ENCODE measurements at places on chromosomes 2 and 18.

GRCh38 chr18:35938562-35938961 is 33.9 kb upstream of the RMP24 start:
- DNase-seq = no peak

DNA sequence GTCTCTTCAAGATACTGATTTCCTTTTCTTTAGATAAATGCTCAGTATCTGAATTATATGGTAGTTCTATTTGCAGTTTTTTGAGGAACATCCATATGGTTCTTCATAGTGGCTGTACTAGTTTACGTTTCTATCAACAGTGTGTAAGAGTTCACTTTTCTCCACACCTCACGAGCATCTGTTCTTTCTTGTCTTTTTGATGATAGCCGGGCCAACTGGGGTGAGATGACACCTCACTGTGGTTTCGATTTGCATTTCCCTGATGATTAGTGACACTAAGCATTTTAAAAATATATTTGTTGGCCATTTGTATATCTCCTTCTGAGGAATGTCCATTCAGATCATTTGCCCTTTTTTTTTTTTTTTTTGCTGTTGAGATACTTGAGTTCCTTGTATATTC is 458.8 kb downstream of the SETBP1 start:
- no peak for DNase-seq

DNA sequence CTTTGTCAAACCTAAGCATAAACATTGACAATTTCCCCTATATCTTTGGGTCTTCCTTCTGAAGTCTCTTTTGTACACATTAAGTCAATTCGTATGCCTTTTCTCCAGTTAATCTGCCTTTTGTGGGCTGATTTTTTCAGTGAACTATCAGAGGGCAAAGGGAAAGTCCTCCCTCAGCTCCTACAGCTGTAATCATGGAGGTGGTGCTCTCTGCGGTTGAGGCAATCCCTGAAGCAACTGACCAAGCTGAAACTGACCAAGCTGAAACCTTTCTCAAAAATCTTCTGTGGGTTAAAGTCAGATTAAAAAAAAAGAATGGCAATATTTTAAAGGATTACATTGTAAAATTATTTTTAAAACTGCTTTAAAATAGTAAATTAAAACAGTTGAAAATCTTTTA is 105.8 kb upstream of the DNAJC10 start:
- DNase-seq = no peak

DNA sequence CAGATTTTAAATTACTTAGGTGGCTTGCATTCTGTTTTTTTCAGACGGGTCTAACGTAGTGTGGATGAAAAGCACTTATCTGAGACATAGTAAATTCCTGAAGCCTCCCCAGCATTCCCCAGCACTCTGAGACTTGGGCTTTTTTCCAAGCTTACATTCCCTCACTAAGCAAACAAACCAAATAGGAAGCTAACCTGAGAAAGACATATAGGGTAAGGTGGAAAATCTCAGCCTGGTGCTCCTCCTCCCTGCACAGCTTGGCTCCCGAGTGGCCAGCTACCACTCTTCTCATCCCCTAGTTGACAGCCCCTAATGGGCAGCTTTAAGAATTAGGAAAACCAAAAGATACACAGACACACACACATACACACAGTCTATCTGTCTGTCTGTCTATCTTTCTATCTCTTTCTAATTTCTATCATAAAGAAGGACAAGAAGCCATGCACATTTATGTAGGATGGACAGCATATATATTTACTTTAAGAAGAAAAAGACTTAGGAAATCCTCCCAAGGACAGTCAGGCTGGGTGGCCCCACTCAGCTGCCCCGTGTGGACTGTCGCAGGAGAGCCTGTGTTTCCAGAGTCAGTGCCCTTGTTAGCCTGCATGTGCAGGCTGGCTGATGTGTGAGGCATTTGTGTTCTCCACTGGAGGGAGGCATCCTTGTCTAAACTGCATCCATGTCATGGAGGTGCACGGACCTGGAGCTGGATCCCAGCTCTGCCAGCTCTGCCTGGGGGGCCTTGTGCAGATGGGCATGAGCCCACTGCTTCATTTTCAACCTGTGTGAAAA is 8.2 kb downstream of the CNNM3 start:
- DNase-seq = no peak

- no peak for DNase-seq
These were observed 205.6 kb downstream of the RTP5 start for GRCh38 chr2:242075168-242075567.

DNA sequence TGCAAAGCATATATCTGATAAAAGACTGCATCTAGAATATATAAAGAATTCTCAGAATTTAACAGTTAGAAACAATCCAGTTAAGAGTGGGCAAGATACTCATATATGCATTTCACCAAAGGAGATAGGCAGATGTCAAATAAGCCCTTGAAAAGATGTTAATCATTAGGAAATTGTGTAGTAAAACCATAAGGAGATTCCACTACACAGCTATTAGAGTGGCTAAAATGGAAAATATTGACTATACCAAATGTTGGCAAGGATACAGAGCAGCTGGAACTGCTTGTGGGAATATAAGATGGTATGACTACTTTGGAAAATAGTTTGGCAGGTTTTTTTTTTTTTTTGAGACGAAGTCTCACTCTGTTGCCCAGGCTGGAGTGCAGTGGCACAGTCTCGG is 59.5 kb downstream of the CAB39 start:
- DNase-seq = no peak

GRCh38 chr2:188898261-188898660 is 75.9 kb upstream of the COL3A1 start:
- DNase-seq = no peak

DNA sequence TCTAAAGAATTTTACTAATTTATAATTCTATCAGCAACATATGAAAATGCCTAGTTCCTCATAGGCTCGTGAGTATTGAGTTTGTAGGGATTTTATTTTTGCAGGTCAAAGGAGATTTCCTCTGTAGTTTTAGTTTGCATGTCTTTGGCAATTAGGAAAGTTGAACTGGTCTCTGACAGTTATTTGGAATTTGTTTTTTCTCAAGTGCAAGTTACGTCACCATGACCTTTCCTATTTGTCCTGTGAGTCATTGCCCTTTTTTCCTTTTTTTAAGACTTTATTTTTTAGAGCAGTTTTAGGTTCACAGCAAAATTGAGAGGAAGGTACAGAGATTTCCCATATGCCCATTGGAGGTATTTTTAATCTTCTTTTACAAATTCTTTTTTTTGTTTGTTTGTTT is 29.0 kb downstream of the RAMP1 start:
- no peak for DNase-seq

DNA sequence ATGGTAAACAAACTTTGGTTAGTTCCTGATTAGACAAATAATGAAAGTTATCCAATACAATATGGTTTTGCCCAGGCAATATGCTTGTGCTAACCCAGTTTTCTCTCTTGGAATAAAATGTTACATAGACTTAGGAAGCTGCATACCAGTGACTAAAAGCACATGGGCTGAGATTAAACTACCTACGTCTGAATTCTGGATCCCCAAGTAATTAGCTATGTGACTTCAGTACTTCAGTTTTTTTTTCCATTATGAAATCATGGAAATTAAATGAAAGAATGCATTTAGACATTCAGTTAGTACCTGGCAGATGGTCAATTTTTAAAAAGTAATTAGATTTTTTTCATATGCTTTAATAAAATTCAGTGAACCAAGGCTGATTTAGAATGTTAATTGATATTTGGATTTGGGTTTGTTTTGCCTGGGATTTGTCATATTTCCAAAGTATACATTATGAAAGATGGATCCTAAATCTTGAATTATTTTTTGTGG is 213.9 kb downstream of the PTH2R start:
- no peak for DNase-seq

DNA sequence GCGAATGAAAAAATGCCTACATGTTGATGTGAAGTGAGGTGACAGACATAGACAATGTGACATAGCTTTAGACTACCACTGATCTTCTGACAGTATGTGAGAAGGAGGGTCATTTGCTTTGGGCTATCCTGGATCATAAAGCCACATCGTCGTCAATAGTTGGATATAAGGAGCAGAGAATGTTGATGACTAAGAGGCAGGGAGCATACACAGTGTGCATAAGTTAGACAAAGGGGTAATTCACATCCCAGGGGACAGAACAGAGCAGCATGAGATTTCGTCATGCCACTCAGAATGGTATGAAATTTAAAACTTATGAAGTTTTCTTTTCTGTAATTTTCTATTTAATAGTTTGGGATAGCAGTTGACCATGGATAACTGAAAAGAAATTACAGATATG is 403.2 kb downstream of the DSC3 start:
- DNase-seq = no peak

DNA sequence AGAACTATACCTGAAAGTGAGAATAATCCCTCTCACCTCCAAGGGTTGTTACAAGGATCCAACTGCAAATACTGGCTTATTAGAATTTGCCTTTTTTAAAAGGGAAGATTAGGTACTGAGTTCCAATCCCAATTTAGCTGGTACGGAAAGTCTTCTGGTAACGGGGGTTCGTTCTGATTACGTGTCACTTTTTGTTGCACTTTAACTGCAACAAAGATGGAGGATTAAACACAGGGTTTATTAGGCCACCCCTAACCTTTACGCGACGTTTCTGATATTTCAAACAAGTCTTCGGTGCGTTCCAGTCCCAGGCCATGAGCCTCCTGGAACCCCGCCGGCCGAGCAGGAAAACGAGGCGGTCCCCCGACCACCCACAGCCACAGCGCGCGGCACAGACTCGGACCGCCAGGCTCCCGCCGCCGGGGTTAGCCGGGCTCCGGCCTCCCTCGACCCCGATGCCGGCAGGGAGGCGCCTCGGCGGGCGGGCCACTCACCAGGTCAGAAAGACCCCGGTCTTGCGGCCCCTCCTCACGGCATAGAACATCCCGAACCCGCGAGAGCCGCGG is 411 bp downstream of the RNASEH1 start:
- no peak for DNase-seq

GRCh38 chr2:206955253-206955652 is 15.9 kb downstream of the CPO start:
- DNase-seq = no peak

GRCh38 chr2:171741189-171741588 is 53.9 kb downstream of the DYNC1I2 start:
- no peak for DNase-seq

DNA sequence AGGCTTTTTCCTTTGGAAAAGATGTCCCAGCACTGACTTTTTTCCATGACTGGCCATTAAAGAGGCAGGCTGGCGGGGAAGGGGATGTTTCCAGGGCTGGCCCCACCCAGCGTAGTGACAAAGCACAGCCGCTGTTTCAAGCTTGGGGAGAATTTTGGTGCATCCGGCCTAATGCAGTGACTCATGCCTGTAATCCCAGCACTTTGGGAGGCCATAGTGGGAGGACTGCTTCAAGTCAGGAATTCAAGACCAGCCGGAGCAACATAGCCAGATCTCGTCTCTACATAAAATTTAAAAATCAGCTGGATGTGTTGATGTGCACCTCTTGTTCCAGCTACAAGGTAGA is 78.0 kb upstream of the SH3BP4 start:
- DNase-seq = no peak

DNA sequence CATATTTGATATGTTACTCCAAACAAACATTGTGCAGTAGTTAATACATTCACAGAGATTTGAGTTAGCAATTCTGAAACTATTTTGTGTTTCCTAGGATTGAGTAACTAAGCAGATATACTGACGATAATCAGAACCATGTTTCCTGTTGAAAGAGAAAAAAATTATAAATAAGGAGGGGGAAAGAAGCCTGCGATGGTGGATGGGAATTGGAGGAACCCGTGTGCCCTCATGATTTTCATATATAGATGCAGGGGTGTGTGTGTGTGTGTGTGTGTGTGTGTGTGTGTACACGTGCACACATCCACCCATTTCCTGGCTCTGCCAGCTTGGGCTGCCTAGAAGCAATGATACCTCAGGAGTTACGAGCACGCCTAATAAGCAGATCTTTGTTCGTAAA is 56.9 kb downstream of the LPIN2 start:
- DNase-seq = no peak

GRCh38 chr18:10202845-10203321 is 251.6 kb upstream of the APCDD1 start:
- no peak for DNase-seq

GRCh38 chr18:4638680-4639079 is 183.6 kb upstream of the DLGAP1 start:
- DNase-seq = no peak

DNA sequence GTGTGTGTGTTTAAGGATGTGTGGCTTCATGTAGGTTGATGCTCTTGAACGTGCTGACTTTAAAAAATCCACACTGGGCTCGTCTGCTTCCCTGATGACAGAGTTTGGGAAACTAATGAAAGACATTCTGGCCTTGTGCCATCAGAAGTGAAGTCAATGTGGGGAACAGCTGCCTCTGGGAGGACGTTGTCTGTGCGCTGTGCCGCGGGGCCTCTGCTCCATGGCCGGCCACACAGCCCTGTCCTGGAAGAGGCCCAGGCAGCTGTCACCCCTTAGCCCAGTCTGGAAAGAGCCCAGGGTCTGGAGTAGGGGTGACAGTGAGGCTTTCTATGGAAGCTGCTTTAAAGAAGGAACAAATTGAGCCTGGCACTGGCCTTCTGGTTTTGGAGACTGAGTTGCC is 155.8 kb downstream of the SH3RF3 start:
- DNase-seq = no peak

GRCh38 chr18:26233208-26233607 is 7.0 kb downstream of the TAF4B start:
- no peak for DNase-seq

DNA sequence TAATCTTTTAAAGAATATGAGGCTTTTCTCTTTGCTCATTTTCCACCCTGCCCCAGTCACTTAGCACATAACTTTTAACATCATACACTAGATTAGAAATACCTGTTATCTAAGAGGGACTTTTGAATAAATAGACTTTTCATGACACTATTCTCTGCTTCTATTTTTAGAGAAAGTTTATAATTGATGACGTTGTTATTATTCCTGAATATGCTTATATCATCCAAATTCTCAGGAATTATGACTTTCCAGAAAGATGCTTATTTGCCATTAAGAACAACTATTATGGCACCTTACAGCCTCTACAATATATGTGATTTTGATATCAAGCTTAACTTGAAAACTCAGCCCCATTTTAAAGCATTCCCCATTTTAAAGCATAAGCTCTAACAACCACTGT is 11.4 kb downstream of the TMEFF2 start:
- no peak for DNase-seq

- DNase-seq = no peak
These were observed 261.1 kb upstream of the ZEB2 start for GRCh38 chr2:144780983-144781382.

GRCh38 chr18:58545338-58546296 is 83.3 kb downstream of the ALPK2 start:
- DNase-seq = no peak

GRCh38 chr2:45042401-45042800 is 33.1 kb upstream of the SIX2 start:
- no peak for DNase-seq

Data from NCI-H1092 (cell line).